ENCODE measurements at places on chromosomes 16 and 17.
A peak's percentile ranks its signal among the peaks of the same experiment; 100 is the strongest.

DNA sequence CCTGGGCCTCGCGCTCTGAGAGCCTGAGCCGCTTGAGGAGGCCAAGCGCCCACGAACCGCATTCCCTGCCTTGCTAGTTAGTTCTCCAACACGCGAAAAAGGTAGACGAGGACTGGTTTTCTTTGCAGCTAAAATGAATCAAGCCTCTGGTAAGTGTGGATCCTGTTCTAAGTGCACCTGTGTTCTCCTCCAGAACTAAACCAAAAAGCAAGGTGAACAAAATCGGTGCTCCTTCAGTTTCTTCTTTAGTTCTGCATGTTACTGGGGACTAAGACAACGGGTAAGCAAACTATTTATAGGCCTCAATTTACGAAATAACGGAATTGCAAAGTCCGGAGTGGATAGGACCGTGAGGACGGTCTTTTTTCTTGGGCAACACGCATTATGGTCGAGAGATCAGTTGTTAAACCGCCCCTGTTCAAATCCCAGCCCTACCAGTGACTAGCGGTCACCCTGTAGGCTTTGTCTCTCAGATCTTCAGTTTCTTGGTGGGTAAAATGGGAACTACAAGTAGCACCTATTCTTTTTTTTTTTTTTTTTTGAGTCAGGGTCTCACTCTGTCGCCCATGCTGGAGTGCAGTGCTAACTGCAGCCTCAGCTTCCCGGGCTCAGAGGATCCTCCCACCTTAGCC lies 993 bp upstream of the ANKRD11 start:
- DNase-seq = no peak

- no peak for DNase-seq
Measured at GRCh38 chr16:67663151-67663876, 2.6 kb downstream of the PARD6A start.

DNA sequence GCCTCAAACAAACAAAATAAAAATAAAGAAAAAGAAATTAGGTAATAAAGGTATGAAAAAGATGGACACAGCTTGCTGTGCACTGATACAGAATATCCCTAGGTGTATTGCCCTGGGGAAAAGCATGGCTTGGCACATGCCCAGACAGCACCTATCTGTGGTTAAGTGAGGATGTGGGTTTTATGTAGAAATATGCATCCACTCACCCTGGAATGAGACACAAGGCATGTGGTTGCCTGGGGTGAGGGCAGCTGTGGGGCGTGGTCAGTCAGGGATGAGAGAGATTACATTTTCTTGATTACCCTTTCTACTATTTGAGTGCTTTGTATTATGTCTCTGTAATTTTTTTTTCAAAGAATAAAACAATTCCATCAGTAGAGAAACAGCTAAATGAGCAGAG lies 6.9 kb downstream of the PLLP start:
- no peak for DNase-seq

GRCh38 chr16:23182679-23183542 lies at the start of gene SCNN1G:
Gene SCNN1G, plus strand, starts transcription at chr16:23182745. Its CDS starts 3,527 bp downstream, at chr16:23186272.
- peak; percentile 26 for DNase-seq

DNA sequence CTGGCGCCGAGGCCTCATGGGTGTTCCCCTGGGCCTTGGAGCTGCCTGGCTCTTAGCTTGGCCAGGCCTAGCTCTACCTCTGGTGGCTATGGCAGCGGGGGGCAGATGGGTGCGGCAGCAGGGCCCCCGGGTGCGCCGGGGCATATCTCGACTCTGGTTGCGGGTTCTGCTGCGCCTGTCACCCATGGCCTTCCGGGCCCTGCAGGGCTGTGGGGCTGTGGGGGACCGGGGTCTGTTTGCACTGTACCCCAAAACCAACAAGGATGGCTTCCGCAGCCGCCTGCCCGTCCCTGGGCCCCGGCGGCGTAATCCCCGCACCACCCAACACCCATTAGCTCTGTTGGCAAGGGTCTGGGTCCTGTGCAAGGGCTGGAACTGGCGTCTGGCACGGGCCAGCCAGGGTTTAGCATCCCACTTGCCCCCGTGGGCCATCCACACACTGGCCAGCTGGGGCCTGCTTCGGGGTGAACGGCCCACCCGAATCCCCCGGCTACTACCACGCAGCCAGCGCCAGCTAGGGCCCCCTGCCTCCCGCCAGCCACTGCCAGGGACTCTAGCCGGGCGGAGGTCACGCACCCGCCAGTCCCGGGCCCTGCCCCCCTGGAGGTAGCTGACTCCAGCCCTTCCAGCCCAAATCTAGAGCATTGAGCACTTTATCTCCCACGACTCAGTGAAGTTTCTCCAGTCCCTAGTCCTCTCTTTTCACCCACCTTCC lies 7.9 kb downstream of the HIRIP3 start:
- DNase-seq = no peak

DNA sequence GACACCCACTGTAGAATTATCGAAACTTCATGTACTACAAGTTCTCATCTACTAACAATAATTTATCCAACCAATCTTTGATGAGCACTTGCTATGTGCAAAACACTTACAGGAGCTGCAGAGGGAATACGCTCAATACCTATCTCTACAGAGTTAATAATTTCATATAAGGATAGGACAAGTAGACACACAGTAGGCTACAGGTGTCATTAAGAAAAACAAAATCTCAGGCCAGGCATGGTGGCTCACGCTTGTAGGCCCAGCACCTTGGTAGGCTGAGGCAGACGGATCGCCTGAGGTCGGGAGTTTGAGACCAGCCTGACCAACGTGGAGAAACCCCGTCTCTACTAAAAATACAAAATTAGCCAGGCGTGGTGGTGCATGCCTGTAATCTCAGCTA lies 91.3 kb upstream of the PLEKHM1 start:
- no peak for DNase-seq

GRCh38 chr16:48193846-48194245 lies 38.1 kb upstream of the ABCC12 start:
- DNase-seq = no peak

DNA sequence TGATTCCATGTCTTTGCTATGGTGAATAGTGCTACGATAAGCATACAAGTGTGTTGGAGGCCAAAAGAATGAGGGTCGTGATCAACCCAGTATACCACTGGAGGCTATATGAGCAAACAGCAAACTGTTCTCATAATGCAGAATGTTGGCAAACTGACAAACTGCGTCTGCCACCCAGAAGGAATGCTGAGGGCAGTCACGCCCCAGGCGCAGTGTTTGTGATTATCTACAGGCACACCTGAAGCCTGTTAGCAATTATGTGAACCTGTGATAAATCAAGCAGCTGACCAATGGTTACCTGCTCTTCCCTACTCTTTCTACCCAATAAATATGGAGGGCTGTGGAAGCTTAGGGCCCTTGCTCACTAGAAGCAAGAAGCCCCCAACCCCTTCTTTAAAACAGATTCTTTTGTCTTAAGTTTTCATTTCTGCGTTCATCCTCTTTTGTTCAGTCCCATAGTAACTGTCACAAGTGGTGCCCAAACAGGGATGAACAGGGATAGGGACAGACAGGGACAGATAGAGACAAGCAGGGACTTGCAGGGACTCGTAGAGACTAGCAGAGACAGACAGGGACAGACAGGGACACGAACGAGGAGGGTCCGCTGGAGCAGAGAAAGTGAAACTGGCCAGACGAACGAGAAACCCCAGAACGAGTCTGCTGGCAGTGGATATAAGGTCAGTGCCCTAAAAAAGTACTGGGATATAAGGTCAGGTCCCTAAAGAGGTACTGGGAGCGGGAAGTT lies 25.1 kb downstream of the CD300LG start:
- DNase-seq = no peak

GRCh38 chr17:50721194-50722010 lies 2.0 kb downstream of the LUC7L3 start:
- no peak for DNase-seq

DNA sequence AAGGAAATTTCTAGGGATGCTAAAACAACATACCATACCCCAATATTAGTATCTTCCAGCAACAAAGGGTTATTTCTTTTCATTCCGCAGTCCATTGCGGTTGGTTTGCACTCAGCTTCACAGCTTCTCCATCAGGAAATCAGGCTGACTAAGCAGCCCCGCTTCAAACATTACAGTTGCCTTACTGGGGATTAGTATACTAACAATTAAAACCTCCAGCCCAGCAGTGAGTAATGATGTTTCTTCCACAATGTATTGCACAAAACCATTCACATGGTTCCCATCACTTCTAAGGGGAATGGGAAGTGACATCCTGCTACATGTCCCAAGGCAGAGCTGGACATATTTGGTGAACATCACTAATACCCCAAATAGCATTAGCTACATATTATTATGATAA lies 1384.9 kb downstream of the CDH8 start:
- no peak for DNase-seq

- no peak for DNase-seq
Measured at GRCh38 chr16:714079-714478, 839 bp upstream of the METRN start.

- no peak for DNase-seq
Measured at GRCh38 chr17:49456183-49456965, 38.7 kb upstream of the NGFR start.

GRCh38 chr17:2093349-2093748 lies 38.4 kb downstream of the HIC1 start:
- DNase-seq = no peak

- DNase-seq = no peak
Measured at GRCh38 chr16:46961373-46962353, 11.8 kb downstream of the DNAJA2 start.

GRCh38 chr17:4980644-4981216 lies 6.7 kb downstream of the CAMTA2 start:
- no peak for DNase-seq

- DNase-seq = no peak
Measured at GRCh38 chr17:78820841-78821240, 19.8 kb downstream of the USP36 start.

DNA sequence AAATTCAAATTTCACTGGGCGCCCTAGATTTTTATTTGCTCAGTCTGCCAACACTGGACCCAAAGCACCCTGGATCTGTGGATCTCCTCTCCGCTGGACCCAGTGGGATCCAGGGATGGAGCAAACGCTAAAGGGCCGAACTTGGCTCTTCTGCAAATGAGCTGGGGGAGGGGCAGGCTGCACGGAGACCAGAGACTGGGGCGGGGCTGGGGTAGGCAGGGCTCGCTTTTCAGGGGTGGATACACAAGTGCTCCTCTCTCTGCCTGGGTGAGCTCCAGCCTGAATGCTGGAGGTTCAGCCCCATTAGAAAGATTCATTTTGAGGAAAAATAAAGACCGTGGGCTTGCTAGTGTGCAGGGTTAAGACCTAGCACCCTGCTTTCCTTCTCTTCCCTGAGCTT lies 8.9 kb downstream of the CBX4 start:
- DNase-seq = no peak

DNA sequence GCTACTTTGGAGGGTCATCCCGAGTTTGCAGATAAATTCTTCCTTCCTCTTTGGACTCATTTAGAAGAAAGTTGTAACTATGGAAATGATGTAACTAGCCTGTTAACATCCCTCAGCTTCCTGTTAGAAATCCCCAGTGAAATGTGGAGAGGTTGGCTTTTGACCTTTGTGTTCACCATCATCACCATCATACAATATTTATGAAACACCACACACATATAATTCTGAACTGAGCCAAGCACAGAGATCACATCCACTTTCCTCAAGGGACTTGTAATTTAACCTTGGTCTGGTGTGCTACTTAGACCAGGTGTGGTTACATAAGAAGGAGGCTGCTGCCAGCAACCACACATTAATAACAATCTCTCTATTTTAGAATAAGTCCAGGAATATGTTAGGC lies 2.5 kb downstream of the CAPNS2 start:
- DNase-seq = no peak

DNA sequence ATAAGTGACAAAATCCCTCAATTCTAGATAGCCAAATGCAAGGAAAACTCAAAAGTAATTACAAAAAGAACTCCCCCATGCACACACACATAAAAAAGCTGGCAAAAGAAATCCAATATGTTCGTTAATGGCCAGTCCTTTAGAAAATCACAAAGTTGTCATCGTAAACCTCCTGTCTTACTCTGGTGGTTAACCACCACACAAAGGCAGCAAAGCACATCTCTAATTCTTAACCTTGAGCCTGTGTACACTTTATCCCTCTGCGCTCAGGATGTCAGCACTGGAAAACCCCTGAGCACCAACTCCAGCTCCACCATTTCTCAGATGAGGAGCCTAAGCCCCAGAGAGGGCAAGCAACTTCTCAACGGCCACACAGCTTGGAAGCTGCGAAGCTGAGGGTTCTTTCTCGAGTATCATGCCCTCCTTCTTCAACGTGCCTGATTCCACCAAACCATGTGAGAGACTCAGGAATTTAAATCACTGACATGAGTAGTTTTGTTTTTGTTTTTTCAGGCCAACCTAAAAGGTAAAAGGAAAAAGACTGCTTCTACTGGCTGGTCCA lies 72.5 kb downstream of the C16orf95 start:
- DNase-seq = no peak

DNA sequence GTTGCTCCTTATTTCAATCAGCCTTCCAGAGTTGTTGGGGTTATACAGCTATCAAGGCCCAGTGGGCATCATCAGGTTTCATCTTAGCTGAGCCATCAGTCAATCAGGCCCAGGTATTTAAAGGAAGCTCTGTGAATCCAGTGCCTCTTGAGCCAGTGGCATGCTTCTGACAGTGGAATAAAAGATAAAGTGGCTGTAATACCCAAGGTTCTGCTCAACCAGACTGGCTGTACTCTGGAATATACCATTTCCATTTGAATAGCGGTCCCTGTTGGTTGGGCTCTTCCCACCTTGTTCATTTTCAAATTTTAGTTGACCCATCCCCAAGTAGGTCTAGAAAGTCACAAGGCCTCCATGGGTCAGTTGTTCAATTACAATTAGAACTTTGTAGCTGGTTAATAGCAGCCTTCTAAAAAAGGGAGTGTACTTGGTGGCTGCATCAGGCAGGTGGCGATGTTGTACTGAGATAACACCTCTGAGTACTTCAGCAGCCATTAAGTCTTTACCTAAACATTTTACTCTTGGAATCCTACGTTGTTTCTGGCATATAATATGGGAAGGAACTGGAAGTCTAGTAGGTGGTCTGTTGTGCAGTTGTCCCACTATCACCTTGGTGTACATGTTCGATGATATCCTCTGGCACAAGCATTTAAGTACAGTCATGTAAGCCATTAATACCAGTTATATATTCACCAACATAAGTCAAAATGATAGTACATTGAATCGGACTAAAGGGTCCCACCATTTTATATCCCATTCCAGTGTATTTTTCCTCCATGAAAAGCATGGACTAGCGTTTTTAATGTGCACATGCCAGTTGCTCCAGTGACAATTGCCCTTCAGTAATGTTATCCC lies 294.1 kb downstream of the BCAS3 start:
- DNase-seq = peak; percentile 6

DNA sequence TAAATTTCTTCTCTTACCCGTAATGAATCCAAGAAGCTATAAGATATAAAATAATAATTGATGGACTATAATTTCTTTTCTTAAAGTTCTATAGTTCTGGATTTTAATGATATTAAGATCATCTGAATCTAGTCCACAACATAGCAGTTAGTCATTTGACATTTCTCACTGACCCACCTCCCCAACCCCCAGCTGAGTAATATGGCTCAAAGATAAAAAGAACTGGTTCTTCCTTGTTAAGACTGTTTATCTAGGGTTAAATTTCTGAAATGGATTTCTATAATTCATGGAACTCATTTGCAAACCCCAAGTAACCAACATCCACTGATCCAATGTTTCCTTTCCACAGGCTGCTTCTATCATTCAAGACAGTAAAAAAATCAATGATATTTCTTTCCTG lies 133.9 kb upstream of the SOX9 start:
- DNase-seq = no peak

GRCh38 chr17:76501827-76502307 lies 644 bp upstream of the RHBDF2 start:
- no peak for DNase-seq

Measured in NCI-H1417 treated with DMSO at 0.1 percent for 48 hours (cell line).